ENCODE measurements at places on chromosomes 7 and 10.

- DNase-seq: no peak
Measured at GRCh38 chr7:22426463-22427094, 69.6 kb upstream of the RAPGEF5 start.

- no peak for DNase-seq
Measured at GRCh38 chr10:99672884-99673283, 13.6 kb downstream of the ENTPD7 start.

- no peak for DNase-seq
Measured at GRCh38 chr7:36387435-36388231, 2.0 kb upstream of the ANLN start.

- no peak for DNase-seq
Measured at GRCh38 chr7:22920672-22921071, 93.3 kb downstream of the HYCC1 start.

DNA sequence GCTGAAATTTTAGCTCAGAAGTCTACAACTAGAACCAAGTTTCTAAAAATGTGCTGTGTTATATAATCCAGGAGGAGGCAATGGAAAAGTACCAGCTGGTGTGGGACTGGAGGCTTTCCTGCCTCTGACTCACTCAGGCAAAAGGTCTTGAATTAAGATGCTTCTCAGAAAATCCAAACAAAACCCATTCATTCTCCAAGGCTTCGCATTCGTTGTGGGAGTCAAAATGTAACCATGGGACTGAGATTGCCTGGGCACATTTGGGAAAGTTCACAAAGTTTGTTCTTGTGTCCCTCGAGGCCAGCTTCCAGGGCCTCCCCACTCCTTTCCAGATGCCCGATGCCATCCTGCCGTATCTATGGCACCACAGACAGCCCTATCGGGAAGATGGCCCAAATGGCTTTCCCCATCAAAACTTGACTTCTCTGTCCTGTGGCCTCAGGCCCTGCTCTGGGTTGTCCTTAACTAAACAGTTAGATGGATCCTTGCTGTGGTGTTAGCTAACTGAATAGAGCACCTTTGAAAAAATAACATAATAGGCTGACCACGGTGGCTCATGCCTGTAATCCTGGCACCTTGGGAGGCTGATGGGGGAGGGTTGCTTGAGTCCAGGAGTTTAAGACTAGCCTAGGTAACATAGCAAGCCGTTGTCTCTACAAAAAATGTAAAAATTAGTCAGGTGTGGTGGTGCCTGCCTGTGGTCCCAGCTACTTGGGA is 180.5 kb downstream of the PFKFB3 start:
- no peak for DNase-seq

DNA sequence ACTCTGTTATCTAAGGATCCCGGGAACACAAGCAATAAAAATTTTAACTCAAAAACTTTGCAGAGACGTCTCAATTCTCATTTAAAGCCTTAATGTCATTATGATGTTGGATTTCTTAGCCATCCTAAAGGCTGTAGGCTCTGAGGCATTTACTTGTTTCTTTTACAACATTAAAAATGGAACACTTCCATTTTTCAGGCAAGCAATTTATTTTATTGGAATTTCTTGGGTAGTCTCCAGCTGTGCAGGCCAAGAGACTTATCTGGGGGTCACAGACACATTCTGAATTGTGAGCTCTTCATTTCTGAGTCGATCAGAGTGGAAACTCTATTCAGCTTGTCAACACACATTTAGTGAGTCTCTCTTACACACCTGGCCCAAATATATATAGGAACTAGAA is 48.0 kb upstream of the KIF5B start:
- no peak for DNase-seq

- no peak for DNase-seq
Measured at GRCh38 chr10:50540069-50540825, 83.5 kb downstream of the SGMS1 start.

DNA sequence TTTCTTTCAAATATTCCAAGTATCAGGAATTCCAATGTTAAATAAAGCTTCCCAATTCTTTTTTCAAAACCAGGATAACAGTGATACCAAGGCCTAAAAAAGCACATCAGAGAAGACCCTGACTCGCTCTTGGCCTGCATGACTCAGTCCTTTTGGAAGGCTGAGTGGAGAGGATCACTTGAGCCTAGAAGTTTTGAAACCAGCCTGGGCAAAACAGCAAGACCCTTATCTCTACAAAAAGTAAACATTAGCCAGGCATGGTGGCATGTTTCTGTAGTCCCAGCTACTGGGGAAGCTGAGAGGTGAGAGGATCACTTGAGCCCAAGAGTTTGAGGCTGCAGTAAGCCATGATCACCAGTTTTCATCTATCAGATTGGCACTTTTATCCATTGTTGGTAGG is 18.7 kb downstream of the NFE2L3 start:
- DNase-seq: no peak

DNA sequence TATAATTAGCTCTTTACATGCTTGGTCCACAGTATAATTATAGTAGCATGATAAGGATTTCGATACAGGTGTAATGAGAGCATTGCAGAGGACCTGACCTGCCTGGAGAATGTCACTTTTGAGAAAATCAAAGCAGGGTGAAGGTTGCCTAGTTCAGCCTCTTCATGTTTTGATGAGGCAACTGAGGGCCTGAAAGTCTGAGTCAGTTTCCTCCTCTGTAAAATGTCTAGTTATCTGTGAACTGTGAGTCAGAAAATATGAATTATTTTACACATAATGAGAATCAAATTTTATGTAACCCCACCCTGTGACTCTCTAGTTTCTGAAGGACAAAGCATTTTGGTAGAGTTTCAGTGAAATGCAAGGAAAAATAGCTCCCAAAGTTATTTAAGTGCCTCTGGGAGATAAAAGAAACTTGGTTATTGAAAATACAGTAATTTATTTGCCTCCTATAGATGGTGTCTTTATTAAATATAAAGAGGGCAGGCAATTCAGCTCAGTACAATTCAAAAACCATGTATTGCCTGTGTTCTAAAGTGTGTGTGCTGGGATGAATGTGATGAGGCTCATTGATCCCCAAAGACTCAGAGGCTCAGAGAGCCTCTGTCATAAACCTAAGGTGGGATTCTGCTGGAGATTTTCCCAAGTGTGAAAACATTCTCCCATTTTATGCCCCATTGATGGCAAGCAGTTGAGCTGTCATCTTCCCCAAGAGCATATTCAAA is 37.3 kb upstream of the SAMD9L start:
- no peak for DNase-seq

GRCh38 chr7:137454246-137454724 is 110.8 kb upstream of the PTN start:
- DNase-seq: no peak

DNA sequence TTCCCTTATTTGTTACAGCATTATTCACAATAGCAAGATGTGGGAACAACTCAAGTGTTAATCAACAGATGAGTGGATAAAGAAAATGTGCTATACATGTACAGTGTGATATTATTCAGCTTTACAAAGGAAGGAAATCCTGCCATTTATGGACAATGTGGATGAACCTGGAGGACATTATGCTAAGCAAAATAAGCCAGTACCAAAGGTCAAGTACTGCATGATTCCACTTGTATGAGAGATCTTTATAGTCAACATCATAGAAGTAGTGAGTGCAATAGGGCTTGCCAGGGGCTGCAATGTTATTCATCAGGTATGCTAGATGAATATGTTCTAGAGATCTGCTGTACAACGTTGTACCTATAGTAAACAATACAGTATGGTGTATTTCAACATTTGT is 138.5 kb upstream of the AGR3 start:
- no peak for DNase-seq

- no peak for DNase-seq
Measured at GRCh38 chr7:140911746-140912145, 13.0 kb downstream of the BRAF start.

DNA sequence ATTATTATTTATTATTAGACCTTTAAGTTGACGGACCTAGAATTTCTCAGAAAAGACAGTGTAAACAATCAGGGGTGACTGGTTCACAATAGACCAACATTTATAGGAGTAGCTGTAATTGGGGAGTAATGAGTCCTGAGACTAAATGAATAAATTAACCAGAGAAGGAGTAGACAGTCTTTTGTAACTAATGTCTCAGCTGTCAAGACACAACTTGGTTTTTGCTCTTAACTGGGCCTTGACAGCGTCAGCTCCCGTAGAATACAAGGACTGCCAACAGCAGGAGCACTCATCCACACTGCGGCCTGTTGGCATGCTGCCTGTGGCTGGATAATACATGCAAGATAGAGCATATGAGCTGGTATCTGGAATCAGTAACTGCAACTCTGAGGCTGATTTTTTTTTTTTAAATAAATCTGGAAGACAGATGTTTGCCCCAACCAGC is 123.9 kb downstream of the CACNA2D1 start:
- DNase-seq: no peak

GRCh38 chr10:113410618-113411017 is 142.2 kb upstream of the HABP2 start:
- no peak for DNase-seq

GRCh38 chr7:120402079-120402767 is 129.2 kb downstream of the KCND2 start:
- DNase-seq: no peak

DNA sequence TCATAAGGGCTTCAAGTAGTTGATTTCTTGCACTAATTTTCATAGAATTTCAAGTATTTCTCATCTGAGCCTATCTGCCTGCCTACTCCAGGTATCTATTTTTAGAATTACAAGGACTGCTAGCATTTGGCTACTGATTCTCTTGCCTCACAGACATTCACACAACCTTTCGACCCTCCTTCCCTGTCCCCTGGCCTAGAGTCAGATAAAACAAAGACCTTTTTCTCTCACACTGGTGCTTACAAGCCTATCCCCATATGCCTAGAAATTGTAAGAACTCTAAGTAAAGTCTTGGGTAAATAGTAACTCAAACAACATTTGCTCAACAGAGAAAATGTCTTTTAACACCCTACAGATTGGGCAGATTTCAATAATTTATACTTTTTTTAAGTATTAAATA is 6.3 kb downstream of the GPAM start:
- no peak for DNase-seq

- no peak for DNase-seq
Measured at GRCh38 chr10:104293011-104293410, 24.0 kb downstream of the GSTO2 start.

GRCh38 chr10:78762086-78762630 is 306.6 kb upstream of the ZMIZ1 start:
- DNase-seq: no peak

DNA sequence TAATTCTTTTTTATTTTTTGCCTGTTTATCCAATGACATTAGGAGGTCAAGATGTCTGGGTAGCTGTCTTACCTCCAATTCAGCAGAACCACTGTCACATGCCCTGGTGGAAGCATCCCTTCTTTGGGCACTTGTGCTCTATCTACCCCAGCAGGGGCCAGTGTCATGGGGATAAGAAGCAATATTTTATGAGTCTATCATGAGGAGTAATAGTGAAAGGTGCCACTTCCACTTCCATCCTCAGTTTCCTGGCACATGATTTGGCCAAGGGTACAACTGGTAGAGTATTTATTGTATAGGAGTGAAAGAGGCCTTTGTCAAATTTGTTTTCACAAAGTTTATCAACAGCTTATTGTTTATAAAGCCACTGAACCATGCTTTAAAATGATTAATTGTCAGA is 112.5 kb downstream of the CCDC71L start:
- no peak for DNase-seq

DNA sequence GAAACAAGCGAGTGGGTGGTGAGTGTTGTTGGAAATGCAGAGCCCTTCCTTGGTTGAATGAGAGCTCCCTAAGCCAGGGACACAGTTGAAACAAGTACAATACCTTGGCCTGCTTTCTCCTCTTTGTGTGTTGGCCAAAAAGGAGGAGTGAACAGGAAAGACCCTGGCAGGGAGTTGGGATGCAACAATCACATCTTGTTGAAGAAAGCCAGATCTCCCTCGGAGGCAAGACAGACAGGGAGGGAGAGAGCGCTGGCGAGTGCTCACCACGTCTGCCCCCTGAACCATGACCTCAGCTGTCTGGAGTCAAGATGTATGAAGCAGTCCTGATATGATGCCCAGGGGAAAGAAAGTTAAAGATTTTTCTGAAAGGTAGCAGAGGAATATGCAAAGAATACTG is 66.8 kb downstream of the ADAM12 start:
- DNase-seq: no peak

DNA sequence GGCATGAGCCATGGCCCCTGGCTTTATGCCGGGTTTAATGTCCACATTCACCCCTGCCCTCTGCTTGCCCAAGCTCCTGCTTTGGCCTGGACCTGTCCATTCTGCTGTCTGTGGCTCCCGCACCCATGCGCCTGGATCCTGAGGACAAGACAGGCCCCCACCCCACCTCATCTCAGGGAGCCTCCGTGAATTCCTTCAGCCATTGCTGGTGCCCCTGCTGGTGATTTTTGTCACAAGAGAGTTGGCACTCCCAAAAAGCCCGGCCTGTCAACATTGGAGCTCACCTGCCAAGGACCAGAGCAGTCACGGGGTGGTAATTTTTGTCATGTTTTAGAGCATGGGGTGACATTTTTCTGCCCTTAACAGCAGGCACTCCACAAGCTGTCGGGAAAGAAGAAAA is 127.5 kb upstream of the PLXNA4 start:
- no peak for DNase-seq

DNA sequence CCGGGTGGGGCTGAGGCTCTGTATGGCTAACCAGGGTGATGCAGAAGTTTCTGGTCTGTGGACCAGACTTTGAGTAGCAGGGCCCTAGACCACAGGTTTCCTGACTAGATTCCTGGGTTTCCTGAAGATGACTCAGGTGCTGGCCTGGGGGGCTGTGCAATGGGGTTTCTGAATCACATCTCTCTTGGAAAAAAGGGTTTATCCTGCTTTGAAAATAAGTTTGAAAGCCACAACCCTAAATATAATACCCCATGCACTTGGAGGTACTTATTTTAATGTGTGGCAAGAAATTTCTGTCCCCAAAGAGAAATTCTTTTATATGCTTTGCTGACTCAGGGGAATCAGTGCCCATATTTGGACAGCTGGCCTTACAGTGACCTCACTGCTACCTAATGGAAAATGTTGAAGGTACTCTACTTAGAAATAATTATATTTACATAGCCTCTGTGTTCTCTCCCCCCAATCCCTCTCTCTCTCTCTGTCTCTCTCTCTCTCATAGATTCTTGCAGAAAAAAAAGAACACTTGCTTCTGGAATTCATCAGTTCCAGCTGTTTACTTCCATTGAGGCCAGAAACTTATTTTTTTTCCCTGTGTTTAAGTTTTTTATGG is 184.4 kb upstream of the LYZL2 start:
- DNase-seq: no peak

DNA sequence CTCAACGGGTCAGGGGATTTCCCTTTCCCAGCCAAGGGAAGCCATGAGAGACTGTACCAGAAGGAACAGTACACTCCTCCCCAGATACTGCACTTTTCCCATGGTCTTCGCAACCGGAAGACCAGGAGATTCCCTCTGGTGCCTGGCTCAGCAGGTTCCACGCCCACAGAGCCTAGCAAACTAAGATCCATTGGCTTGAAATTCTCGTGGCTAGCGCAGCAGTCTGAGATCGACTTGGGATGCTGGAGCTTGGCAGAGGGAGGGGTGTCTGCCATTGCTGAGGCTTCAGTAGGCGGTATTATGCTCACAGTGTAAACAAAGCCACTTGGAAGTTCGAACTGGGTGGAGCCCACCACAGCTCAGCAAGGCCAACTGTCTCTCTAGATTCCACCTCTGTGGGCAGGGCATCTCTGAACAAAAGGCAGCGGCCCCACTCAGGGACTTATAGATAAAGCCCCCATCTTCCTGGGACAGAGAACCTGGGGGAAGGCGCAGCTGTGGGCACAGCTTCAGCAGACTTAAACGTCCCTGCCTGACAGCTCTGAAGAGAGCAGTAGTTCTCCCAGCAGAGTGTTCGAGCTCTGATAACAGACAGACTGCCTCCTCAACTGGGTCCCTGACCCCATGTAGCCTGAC is 29.6 kb downstream of the SLC16A12 start:
- DNase-seq: no peak
